Cerebellar cortex (tissue), 1 donor: ENCODE measurements at places on chromosomes 2 and 18.

DNA sequence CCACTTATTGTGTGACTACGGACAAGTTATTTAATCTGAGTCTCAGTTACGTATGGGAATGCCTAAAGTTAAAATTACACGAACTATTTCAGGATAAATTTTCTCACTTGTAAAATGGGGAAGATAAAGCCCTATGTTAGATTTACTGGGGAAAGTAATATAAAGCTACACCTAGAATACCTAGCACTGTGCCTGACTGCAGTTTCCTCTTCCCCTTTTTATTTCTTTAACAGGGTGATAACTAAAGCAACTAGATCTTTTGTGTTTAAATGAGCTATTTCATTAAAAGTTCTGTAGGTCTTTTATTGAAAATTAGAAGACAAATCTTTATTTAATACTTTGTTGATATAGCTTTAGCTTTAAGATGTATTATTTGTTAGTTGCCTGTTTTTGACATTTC is 5.0 kb downstream of the B3GNT2 start:
- DNase-seq = no peak

DNA sequence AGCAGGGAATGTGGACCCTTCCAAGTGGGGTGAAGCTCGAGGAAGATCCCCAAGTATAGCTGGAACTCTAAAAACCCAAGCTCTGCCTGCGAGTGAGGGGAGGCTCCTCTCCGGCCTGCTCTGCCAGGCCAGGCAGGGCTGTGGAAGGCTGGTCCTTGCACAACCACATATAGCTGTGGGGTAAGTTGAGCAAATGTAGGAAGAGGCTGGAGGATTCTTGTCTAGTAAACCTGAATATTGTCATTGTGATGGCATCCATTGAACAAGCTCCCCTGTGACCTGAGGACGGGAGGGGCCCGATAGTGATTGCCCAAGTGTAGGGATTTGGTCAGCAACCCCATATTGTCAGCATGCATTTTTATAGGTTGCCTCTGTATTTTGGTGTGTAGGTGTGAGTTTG is 103.0 kb downstream of the ACKR3 start:
- no peak for DNase-seq

- DNase-seq = no peak
Measured at GRCh38 chr2:84857566-84857965, 23.3 kb downstream of the TRABD2A start.

GRCh38 chr2:11040992-11041391 is 114.3 kb upstream of the SLC66A3 start:
- no peak for DNase-seq

GRCh38 chr18:8519102-8519501 is 90.1 kb upstream of the RAB12 start:
- peak; percentile 93 for DNase-seq

DNA sequence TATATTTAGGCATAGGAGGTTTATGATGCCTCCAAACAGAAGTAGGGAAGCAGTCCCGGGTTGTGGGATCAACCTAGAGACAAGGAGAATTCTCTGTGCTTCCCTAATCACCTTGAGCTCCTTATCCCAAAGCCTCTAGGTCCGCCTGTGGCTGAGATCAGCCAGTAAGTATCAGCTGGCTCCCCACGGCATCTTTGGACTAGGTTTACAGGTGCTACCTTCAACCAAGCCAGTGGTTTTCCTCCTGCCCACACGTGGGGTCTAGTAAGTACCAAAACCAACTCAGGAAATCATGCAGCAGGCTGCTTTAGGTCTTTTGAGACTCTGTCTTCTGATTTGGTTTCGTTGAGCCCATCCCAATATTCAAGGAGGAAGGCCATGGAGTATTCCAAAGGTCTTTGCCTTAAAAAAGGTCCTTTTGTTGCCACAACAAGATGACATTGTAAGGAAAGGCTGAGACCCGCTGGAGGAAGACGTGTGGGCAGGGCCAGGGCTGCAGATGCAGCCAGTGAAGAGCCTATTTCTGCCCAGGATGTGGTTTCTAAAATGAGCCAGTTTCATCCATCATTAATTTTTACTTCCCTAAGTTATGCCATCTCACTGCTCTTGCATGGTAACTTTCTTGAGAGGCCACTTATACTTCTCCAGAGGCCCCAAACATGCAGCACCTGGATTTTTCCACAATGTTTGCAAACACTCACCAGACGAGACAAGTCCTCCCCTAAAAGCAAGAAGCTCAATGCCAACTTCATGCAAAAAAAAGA is 248.7 kb downstream of the RNF152 start:
- no peak for DNase-seq

DNA sequence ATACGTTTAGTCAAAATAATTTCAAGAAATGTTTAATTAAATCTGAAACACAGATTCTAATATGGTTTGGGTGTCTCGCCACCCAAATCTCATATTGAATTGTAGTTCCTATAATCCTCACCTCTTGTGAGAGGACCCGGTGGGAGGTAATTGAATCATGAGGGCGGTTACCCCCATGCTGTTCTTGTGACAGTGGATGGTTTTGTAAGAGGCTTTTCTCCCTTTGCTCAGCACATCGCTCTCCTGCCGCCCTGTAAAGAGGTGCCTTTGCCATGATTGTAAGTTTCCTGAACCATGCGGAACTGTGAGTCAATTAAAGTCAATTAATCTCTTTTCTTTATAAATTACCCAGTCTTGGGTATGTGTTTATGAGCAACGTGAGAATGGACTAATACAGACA is 1045.1 kb upstream of the POU3F3 start:
- no peak for DNase-seq

DNA sequence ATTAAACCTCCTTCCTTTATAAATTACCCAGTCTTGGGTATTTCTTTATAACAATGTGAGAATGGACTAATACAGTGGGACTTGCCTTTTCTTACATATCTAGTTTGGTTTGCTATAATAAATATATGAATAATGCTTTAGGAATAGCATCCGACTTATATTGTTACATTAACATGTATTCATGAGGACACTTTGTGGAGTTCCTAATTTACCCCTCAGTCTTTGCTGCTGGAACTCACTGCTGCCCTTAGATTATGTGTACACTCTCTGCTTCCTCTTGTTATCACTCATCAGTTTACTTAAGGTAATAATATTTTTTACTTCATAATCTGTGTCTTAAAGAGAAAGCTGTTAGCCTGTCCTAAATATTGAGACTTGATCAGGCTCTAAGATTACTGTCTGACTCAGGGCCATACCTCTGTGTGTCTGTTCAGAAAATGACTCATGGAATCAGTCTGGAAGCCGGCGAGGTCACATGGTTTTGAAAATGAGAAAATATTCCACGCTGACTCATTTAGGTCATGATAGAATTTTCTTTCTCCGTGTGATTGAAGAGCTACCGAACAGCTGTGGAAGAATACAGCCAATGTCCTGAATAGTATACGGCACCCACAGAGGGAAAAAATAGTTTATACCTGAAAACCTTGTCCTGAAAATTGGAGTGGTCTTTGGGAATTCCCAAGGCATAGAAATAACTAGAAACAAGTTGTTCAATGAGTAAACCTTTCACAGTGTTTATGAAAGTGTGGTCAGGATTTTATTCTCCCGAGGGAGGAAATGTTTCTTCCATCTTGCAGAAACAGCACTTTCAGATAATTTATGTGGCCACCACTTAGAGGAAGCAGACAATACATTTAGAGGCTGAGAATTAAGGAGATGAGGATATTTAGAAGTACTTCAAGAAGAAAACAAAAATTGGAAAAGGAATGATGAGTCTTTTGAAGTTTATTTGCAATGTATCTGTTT is 156.4 kb downstream of the DSEL start:
- peak; percentile 19 for DNase-seq

DNA sequence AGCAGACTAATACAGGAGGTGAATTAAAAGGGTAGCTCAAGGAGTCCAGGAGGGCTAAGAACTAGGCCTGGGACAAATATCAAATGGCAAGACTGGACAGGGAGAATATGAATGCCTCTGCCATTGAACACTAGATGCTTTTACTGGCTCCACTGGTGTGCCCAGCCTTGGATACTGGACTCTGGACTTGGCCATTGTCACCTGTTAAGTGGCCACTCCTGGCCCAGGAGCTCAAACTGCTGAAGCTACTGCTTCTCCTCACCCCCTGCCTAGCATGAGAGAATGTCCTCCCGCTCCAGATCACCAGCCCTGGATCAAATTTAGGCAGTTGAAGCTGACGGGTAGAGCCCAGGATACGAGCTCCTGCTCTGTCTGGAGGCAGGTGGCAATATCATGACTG is 170.8 kb downstream of the DDX1 start:
- DNase-seq = no peak

- DNase-seq = no peak
Measured at GRCh38 chr2:190119923-190120590, 57.5 kb upstream of the MSTN start.

DNA sequence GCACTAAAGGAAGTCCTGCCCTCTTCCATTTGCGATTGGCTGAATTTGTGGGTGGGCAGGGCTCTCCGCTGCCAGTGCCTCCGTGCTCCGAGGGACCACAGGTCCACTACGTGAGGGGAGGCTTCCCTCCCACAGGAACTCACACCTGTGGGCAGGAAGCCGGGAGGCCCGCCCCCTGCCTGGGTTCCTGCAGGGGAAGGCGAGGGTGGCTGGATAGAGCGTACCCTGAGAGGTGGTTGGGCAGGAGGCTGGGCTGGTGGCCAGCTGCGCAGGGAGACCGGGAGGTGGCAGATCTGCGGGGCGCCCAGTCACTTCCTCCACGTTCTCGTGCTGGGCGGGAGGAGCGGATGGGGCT is 47.0 kb upstream of the PTH2R start:
- no peak for DNase-seq

DNA sequence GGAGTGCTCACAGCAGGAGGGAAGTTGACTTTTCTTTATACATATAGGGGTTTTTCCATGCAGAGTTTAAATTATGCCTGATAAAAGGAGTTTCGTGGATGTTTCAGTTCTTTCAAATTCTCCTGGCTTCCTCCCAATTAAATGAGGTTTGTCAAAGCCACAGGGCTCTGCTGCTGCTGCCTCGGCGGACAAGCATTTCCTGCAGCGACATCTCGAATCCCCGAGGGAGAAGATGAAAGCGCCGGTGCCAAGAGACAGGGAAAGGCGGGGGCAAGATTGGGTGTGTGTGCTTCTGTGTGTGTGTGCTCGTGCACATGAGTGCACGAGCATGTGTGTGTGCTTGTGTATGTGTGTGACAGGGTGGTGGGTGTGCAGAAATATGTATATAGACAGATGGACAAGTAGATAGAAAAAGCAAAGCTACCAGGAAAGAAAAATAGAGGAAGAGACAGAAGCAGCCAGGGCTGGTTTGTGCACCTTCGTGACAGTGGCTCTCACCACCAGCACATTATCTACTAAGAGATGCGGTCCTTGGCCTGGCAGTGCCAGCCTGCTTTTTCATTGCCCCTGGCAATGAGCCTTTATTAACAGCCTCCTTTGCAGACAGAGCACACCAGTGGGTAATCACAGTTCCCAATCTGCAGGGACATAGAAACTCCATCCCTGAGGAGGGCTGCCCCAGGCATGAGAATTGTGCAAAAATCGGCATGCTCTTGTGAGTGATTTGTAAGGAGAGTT is 76.2 kb downstream of the CDK15 start:
- DNase-seq = peak; percentile 66

DNA sequence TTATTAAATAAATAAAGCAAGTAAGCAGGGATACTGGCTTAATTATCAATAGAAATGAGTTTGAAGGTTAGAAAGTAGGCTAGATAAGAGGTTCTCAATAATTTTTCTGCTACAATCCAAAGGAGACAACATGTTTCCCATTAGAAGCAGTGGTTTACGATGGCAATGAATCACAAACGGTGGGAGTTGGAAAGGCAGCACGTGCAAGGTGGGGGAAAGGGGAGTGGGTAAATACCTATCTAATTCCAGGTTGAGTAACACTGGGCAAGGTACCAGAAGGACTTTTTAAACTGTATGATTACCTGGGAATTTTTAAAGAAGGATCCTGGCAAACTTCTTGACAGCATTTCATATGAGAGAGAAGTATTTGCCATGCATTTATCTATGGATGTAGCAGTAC is 289.9 kb downstream of the NBAS start:
- DNase-seq = no peak

- DNase-seq = no peak
Measured at GRCh38 chr18:58761241-58761969, 90.1 kb downstream of the MALT1 start.

DNA sequence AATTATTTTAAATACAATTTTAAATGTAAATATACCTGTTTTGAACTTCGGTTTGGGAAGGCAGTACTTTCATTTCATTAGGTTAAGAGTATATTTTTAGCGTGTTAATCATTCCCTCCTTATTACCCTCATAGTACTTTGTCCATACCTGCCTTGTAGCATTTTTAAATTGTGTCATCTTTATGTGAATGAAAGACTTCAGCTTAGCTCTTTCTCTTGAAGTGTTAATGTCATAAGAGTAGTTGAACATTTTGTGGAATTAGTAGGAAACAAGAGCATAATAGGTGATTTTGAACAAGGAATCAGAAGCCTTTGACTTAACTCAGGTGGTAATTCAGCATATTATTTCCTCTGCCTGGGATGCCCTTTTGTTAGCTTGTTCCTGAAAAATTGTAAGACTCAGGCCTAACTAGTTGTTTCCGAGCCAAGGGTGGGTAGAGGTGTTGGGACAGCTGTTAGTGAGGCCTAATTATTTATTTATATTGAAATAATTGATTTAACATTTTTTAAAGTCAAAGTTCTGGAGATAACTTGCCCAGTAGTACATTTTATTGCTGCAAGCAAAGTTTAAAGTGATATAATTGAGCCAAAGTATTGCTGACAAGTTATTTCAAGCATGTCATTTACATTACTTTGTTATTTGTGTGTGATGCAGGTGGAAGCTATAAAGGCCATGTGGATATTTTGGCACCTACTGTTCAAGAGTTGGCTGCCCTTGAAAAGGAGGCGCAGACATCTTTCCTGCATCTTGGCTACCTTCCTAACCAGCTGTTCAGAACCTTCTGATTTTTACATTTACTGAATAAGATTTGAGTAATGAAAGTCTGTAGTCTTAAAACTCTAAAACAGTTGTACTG is 38.7 kb downstream of the DDX1 start:
- DNase-seq = no peak

DNA sequence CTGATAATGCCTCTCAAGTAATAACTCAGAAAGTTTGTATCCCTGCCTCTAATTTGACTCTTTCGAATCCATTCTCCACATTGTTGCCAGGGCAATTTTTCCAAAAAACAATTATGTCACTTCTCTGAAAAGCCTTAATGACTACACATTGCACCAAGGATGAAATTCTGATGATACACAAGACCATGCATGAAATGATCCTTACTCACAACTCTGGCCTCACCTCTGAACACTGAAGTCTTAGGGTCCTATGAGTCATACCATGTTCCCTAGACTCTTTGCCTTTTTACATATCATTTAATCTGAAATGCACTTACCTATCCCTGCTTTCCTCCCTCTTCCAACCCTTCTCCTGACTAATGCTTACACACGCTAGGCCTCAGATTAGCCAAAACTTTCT is 51.0 kb downstream of the WDPCP start:
- no peak for DNase-seq

DNA sequence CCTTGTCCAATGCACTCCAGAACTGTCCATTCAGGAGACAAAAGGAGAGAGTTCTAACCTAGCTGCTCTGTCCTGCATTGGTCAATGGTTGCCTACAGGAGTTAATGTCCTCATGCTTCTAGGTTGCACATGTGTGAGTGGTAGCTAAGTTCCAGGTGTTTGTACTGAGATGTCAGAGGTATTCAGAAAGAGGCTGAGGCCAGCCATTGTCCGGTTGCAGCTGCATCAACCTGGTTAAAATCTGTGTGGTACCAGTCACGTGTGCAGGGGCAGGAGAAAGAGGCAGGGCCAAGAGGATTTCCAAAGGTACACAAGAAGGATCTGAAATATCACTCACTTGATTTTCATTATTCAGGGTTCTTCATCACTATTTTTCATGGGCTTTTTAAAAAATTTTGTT is 70.8 kb downstream of the DTNA start:
- DNase-seq = no peak
